ENCODE measurements at places on chromosomes 1 and 21.
A peak's percentile ranks its signal among the peaks of the same experiment; 100 is the strongest.

DNA sequence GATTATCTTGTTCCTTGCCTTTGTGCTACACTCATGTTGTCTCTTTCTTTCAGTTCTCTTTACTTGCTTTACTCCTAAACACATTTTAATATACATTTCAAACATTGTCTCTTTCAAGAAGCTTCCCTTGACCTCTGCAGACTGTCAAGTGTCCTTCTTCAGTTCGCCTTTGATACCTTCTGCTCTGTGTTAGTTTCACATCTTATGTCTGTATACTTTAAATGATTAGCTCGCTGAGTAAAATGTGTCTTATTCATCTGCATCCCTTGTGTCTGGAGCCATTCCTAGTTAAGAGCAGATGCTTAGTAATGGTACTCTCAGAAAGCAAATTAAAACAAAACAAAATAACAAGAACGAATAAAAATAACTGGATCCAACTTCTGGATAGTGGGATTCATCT, 303.3 kb downstream of the S1PR1 start:
- DNase-seq, result no peak

GRCh38 chr1:91781901-91782622, 103.9 kb downstream of the TGFBR3 start:
- DNase-seq, result peak; percentile 52

GRCh38 chr1:31571340-31572295, 4.7 kb upstream of the TINAGL1 start:
- no peak for DNase-seq

DNA sequence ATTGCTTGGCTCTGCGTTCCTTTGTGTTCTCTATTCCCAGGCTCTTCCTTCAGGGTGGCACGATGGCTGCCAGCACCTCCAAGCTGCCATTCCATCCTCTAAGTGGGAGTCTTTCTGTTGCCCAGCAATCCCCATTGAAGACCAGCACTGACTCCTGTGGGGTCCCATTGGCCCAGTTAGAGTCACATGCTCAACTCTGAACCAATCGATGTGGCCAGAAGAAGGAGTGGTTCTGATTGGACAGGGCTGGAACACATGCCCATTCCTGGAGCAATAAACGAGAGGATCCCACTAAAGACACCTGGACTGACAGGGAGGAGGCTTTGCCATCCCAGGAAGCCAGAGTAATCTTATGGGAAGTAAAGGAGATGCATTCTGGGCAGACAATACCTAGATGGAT, 97.2 kb upstream of the IGSF21 start:
- no peak for DNase-seq

DNA sequence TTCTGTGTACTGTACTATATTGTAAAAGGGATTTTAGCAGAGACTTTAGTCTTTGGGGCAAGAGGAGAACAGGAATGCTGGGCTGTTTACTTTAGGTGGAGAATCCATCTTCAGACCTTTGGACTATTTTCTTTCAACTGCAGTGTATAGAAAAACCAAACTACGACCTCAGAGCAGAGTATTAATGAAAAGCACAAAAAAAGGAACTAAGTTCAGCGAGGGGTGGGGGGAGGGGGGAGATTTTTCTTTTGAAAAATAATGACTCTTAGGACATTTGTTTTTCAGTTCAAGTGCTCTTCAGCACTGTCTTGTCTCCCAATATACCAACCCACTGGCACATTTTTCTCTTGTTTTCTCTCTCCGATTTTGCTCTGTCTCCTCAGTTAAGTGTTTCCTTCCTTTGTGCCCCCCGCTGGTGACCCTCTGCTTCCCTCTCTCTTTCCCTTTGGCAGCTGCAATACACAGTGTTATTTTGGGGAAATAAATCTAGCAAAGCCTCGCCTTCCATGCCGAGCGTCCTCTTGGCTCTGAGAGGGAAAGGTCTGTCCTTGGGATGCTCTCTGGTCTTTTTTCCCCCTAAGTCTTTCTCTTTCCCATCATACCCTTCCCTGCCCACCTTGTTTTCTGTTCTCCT, 44.8 kb downstream of the ACP6 start:
- DNase-seq, result no peak

DNA sequence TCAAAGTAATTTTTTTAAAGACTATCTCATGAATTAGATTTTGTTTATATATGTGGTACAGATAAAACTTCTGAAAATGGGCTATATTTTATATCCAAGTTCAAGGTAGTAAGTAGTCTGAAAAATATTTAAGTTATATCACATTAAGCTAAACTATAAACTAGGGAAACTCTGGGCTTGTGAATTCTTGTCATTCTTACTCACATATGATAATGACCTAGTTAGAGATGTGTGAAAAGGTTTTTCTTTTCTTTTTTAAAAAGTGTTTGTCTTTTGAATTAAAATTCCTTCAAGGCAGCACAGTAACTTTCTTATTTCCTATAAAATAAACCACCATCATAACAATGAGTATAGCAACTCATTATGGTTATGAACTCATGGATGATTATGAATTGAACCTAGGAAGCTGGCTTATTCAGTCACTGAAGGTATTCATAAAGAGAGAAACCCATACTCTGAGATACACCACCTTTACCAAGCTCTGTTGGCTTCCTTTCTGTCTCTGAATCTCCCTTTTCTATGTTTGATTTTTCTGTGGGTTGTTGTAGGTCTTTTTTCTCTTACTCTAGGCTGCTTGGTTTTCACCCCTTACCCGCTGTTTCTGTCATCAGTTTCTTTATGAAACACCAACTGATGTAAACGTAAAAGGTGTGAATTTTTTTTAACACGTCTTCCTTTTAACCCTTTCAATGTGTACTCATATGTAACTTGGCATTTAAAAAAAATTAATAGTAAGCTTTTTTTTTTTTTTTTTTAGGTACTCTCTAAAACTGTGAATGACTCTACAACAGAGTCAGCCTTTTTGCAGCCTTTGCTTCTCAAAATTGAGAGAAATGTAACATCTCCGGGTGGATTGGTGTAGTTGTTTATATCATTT, 25.2 kb downstream of the IL12RB2 start:
- no peak for DNase-seq

DNA sequence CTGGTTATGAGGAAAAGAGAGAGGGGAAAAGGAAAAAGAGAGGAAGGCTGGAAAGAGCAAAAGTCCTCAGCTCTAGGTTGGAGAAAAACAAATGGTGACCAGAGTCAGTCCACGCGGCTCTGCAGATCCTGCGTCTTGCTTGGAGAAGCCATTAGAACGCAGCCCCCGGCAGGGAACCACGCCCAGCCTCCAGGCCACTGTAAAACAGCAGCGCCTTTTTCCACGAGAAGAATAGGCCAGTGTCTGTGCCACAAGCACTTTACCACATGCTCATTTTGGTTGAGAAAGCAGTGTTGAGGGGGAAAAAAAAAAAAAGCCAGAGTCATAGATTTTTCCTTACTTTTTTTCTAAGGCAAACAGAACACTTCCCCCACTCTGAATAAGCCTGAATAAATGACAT, 846.9 kb upstream of the ADAMTS5 start:
- no peak for DNase-seq

DNA sequence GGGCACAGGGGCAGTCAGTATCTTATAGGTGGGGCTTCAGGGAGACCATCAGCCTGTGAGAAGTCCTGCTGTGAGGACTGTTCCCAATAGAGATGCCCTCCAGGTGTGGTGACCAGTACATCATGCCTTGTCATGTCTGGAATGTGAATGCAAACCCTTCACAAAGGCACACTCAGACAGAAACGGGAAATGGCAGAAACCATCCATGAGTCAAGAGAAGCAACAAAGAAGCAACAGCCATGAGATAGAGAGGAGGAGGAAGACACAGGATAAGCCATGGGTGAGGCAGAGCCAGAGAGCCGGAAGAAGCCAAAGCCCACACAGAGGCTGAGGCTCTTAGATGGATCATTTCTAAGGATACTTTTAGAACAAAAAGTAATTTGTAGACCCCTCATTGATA, 20.1 kb upstream of the ZP4 start:
- no peak for DNase-seq

- peak; percentile 86 for DNase-seq
Observed at GRCh38 chr1:29271724-29272123, 35.4 kb downstream of the PTPRU start.

- DNase-seq, result no peak
Observed at GRCh38 chr1:32920833-32921232, 19.6 kb upstream of the TMEM54 start.

DNA sequence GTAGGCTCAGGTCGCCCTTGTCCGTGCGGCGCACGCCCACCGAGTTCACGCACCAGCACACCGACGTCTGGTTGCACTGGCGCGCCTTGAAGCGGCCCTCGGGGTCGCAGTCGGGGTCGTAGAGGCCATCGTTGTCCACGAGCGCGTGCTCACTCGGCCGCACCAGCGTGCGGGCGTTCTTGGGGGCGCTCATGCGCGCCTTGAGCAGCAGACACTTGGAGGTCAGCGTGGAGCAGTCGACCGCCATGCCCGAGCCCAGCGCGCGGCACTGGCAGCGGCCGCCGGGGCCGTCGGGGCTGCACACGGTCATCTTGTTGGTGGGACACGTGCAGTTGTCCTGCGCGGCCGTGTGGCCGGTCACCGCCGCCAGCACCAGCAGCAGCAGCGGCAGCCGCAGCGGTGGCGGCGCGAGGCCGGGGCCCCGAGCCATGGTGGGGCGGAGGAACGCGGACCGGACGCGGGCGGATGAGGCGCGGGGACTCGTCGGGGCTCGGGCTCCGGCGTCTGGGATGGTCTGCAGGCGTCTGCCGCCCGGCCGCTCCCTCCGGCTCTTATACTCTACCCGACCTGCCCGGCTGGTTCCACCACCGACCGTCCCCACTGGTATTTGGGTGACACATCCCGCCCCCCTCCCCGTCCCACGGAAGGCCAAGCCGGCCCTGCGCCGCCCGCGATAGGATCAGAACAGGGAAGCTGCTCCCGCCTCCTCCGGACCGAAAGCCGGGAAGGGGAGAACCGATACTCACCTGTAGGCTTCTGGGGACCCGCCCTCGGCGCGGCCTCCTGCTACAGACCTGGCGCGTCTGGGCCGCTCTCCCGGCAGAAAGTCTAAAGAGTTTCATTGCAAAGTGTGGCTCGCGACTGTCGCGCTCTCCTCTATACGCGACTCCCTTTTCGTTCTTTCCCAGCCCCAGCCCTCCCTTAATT, at the start of gene TACSTD2:
TACSTD2 (minus strand) TSS at position 526 of the 927 bp plus-strand sequence; CDS start at position 430, 96 bp downstream.
- DNase-seq, result peak; percentile 34

- no peak for DNase-seq
Observed at GRCh38 chr1:110597966-110598365, 8.2 kb downstream of the KCNA2 start.

DNA sequence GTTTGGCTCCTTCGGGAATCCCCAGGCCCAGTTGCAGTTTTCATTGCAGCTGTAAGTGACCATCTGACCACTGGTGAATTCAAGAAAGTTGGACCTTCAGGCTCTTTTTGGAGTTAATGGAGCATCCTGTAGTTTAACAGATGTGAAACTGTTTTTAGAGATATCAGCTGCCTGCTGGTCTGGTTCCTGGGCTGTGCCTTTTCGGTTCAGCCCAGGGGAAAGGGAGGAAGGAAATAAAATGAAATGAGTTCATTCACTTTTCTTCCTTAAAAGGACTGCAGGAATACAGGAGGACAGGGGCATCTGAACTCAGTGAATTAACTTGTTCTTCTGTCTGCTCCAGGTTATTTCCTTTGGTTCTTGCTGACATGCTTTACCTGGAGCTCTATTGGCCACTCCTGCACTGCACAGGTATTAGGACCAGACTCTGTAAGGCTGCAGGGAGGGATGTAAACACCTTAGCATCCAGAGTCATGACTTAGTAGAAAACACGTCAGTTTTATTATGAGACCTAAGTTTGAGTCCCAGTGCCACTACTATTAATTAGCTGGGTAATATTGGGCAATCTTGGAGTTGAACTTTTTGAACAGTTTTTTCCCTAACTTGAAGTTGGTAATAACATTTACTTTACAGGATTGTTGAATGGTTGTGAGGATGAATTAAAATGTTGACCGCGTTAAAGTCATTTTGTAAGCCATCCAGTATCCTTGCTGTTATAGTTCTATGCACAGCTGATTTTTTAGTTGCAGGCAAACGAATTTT, 83.6 kb downstream of the LRRC8D start:
- DNase-seq, result no peak

- DNase-seq, result no peak
Observed at GRCh38 chr1:117674521-117675400, 68.9 kb downstream of the TENT5C start.

GRCh38 chr1:225818229-225818628, 8.3 kb downstream of the EPHX1 start:
- DNase-seq, result no peak

DNA sequence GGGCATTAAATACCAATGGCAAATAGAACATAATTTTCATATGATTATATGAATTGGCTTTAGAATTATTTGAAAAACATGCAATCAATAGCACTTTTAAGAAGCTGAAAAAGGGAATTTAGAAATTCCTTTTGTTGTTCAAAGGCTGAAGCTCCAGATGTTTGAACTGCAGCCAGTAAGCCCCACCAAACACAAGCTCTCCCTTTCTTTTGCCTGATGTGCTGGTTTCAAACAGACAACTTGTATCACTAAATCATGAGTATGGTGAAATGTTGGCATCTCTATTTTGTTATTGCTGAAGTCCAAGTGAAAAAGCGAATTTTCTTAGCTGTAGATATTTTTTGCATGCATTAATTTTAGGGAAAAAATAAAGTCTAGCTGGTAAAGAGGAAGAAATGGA, 27.5 kb upstream of the NCAM2 start:
- DNase-seq, result no peak

GRCh38 chr1:227372726-227373130, 54.4 kb upstream of the CDC42BPA start:
- DNase-seq, result peak; percentile 66

DNA sequence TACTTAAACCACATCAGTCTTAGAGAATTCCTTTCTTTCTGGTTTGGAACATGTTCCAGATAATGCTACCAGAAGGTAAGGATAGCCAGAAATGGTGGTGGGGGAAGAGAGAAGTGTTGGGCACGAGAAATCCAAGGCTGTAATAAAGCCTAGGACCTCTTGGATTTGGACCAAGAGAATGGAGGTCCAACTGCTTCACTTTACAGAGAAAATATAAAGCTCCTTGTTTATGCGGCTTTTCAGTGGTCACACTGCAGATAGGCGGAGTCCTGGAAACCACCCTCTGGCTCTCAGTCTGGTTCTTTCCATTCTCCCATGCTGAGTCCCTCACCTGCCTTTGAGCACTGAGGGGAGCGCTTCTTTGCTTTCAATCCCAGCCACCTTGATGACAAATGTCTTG, 87.8 kb downstream of the ADCY10 start:
- no peak for DNase-seq

DNA sequence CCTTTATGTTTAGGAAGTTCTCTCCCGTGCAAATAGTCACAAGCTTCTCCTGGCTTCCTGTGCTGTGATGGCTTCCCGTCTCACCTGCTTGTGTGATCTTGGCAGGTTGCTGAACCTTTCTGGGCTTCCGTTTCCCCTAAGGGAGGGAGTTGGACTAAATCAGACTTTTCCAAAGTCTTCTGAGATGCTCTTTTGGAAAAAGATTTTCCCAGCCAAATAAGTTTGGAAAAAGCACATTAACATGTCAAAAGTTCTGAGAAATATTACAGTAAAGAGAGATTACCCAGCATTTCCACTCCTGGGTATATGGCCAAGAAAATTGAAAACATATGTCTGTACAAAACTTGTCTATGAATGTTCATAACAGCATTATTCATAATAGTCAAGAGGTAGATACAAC, 36.0 kb upstream of the TENT5C start:
- DNase-seq, result peak; percentile 14

GRCh38 chr1:59718064-59718988, 96.4 kb upstream of the HOOK1 start:
- DNase-seq, result peak; percentile 45
